Activated naive CD4-positive, alpha-beta T cell treated with Interleukin-2 at 50 U/mL for 16 hours (primary cell): ENCODE measurements at places on chromosomes 2 and 18.
A peak's percentile ranks its signal among the peaks of the same experiment; 100 is the strongest.

GRCh38 chr2:98333922-98334321, 12.3 kb upstream of the CNGA3 start:
- no peak for DNase-seq

GRCh38 chr2:149743842-149744448, 156.4 kb upstream of the MMADHC start:
- DNase-seq = no peak

DNA sequence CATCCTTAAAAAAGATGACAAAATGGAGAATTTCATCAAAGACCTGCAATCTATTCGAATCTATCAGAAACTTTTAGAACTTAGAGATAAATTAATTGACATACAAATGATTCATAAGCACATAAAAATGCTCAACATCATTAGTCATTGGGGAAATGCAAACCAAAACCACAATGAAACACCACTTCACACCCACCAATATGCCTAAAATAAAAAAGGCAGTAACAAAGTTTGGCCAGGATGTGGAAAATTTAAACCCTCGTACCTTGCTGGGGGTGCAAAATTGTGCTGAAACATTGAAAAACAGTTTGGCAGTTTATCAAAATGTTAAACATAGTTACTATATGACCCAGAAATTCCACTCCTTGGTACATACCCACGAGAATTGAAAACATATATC, 11.5 kb upstream of the EIF2AK3 start:
- DNase-seq = peak; percentile 23

DNA sequence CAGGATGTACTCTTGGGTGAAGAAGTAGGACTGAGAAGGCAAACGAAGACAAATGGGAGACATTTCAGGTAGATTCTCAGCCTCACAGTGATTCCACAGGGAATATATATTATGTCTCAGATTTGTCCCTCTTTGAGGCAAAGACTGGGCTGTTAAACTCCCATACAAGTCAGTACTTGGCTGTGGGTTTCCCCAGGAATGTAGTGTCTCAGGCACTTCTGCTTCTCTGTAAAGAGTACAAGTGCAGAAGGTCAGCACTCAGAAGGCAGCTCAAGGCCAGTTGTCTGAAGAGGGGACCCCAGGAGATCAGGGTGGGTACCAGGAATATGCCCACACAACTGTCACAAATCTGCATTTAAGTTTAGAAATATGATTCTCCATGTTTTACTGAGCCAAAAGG, 39.9 kb upstream of the COBLL1 start:
- DNase-seq = no peak

- DNase-seq = no peak
Measured at GRCh38 chr2:52976143-52976949, 791.3 kb upstream of the CHAC2 start.

GRCh38 chr2:227038550-227039189, 125.3 kb downstream of the COL4A4 start:
- no peak for DNase-seq

DNA sequence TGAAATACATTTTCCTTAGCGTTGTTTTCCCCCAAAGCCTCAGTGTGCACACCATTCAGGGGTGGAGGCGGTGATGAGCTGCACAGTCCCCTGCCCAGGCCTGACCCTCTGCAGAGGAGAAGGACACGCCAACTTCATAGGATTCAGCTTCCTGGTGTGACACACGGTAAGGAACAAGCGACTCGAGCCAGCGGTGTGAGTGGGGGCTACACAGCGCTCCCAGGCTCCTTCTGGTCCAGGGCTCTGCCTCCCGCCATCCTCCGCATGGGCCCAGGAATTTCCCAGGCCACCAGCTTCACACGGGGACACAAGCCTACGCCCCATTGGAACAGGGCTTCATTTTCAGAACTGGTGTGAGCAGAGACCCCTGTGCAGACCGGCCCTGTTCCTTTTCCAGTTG, 272.1 kb downstream of the HDAC4 start:
- DNase-seq = no peak

DNA sequence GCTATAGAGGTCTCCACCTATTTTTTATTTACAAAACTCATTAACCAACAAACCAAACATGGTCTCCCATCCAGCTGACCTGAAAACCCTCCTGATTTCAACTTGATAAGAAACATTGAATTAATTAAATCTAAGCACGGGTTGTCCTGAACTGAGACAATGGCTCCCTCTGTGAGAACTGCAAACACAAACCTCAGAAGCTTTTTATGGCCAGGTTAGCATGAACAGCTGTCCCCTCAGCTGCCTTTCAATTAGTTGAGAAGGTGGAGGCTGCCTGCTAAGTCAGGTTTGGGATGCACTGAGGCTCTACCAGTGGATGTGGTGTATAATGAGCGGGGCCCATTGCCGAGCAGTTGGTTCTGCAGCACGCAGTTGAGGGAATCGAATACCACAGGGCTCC, 258.5 kb upstream of the DDX18 start:
- no peak for DNase-seq

DNA sequence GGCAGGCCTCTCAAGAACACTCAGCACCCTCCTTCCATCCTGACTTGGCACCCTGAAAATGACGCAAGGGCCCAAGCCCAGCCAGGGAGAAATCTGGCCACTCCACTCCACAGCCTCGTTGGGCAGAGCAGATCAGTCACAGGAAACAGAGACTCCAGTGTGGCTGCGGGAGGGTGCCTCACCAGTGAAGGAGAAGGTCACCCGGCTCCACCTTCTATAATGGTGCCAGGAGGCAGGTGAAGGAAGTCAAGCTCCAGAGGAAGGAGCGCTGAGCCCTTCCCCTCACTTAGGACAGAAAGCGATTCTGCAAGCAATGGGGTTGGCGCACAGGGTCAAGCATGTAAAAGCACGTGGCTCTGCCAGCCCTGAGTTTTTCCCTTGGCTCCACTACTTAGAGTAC, 35.3 kb downstream of the CRACDL start:
- DNase-seq = no peak

DNA sequence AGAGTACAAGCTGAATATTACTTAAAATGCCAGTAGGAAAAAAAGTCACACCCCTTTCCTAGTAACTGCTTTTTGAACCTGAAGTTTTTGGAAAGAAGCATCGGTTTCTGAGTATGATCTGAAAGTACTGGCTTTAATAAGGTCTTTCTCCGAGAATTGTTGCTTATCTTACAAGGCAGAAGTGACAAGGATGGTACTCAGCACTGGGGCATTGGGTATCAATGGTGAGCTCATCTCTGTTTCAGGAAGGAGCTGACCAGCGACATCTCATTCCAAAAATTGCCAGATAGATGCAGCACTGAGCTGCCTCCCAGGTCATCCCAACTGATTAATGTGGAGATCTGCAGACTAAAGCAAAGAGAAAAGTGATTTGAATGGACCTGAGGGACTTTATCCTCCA, 85.4 kb downstream of the FMNL2 start:
- no peak for DNase-seq

GRCh38 chr2:141929331-141930252, 201.2 kb downstream of the LRP1B start:
- no peak for DNase-seq

- no peak for DNase-seq
Measured at GRCh38 chr2:126507425-126507911, 148.5 kb upstream of the GYPC start.

GRCh38 chr2:186605041-186605440, 15.2 kb downstream of the ITGAV start:
- DNase-seq = no peak

DNA sequence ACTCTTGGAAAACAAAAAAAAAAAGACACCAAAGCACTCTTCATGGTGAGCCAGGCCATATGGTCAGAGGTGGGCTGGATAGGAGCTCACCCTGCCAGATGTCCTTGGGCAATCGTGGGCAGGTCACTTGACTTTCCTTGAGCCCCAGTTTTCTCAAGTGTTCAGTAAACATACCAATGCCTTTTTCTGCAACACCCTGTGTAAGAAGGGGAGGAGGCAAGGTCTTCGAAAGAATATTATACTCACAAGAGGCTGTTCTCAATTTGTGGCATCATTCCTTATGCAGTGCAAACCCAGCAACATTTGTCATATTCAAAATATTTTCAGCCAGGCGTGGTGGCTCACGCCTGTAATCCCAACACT, 22.9 kb upstream of the TMEM87B start:
- DNase-seq = no peak

DNA sequence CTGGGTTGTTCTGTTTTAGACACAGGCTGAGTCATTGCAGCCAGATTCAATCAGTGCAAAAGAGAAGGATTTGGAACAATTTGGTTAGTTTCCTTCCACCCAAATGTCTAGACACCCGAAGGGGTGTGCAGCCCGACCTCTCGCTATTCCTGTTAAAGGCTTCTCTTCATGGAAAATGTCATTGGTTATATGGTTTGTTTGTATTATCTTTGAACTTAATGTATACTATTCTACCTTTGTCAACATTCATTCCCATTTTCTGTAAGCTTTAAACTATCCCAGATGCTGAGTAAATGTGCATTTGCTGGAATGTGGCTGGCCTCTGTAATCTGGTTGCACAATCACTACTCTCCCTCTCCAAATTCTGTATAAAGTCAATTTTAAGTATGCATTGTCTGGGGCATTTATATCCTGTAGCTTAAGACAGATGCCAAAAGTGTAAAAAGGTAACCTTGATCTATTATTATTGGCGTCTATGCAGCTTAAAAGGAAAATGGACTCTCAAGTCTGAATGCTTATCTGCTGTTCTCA, 80.4 kb upstream of the RND3 start:
- DNase-seq = no peak

DNA sequence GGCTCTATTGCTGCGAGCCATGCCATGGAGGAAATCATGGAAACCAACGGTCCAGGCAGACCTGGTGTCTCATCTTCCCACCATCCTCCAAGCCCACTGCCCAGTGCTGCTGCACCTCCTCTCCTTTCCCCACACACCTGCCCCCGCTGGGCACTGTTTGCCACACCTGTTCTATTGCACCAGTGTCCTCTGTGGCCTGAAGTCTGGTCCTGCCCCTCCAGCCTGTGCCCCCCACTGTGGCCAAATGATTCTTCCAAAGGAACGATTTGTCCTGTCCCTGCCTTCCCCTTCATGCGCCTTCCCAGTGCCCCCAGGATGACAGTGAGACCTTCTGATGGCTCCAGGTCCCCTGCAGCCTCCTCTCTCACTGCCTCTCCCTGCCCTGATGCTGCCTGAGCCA, 101.9 kb upstream of the TWIST2 start:
- DNase-seq = no peak

- no peak for DNase-seq
Measured at GRCh38 chr2:68714866-68715265, 19.7 kb upstream of the ARHGAP25 start.

GRCh38 chr2:31033032-31033431, 105.2 kb downstream of the GALNT14 start:
- DNase-seq = no peak

GRCh38 chr2:107743274-107743673, 83.4 kb upstream of the RGPD4 start:
- no peak for DNase-seq

- no peak for DNase-seq
Measured at GRCh38 chr18:39586741-39587140, 2021.1 kb upstream of the CELF4 start.

- no peak for DNase-seq
Measured at GRCh38 chr2:176709991-176710390, 440.7 kb downstream of the MTX2 start.

DNA sequence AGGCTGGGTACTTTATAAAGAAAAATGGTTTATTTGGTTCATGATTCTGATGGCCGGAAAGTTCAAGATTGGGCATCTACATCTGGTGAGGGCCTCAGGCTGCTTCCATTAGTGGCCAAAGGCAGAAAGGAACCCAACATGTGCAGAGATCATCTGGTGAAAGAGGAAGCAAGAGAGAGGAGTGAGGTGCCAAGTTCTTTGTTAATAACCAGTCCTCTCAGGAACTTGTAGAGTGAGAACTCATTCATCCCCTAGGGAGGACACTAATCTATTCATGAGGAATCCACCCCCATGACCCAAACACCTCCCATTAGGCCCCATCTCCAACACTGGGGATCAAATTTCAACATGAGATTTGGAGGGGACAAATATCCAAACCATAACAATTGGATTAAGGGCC, 17.8 kb upstream of the SERPINE2 start:
- no peak for DNase-seq

GRCh38 chr2:169507698-169508097, 1.8 kb upstream of the KLHL41 start:
- no peak for DNase-seq

GRCh38 chr2:68435615-68436014, 31.5 kb downstream of the FBXO48 start:
- no peak for DNase-seq

DNA sequence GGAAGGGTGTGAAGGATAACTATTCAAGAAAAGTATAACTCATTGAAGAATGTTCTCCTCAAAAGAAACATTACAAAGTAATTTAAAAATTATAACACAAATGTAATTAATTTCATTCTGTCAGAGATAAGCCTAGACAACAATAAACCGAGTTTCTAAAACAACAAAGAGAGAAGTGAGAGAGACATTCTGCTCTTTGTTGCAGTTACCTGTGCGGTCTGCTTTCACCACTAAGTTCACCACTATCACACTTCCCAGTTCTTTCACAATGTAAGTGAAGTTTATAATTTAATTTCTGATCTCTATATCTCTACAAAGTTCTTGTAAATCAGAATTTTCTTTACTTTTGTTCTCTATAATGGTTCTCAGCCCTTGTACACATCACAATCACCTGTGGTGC, 76.3 kb upstream of the FRZB start:
- DNase-seq = no peak

DNA sequence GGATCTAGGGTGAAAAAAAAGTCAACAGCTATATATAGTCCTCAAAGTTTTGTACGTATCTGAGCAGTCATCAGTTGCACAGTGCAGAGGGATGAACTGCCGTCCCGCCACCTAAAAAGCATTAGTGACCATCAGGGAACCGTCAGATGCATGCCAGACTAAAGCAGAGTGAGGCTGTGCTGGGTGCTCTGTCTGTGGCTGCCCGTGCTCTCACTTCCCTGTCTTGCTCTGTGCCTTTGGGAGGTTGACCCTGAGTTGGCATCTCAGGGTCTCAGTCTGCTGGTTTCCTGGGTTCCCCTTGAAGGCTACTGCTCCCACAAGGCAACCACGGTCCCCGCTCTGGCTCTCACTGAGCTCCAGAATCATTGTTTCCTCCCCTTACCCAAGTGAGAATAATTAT, 11.1 kb downstream of the CLUL1 start:
- no peak for DNase-seq

DNA sequence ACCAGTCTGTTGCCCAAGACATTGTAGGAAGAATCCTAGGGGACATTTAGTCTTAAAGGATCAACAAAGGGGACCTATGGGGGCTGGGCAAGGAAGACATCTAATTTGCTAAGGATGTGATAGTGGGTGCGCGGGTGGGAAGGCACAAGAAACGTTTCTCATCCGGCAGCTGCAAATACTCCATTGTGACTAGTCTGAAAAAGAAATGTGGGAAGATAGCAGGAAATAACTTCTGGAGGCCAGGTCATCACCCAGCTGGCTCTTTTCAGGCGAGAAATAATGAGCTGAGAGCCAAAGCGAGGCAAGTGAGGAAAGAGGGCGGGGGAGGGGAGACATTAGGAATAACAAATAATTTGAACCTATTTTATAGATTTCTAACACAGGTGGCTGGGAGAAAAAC, 70.3 kb upstream of the NCK2 start:
- DNase-seq = no peak

DNA sequence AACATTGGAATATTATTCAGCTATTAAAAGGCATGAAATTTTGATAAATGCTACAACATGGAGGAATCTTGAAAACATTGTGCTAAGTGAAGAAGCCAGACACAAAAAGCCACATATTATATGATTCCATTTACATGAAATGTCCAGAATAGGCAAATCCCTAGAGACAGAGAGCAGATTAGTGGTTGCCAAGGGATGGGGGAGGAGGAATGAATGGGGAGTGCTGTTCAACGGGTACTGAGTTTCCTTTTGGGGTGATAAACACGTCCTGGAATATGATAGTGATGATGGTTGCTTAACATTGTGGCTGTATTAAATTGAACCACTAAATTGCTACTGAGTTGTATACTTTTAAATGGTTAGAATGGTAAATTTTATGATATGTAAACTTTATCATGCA, 8.9 kb upstream of the TWSG1 start:
- no peak for DNase-seq
